LoVo (cell line): ENCODE measurements at places on chromosomes 7 and 10.

- no peak for DNase-seq
Observed at GRCh38 chr7:109456116-109456515, 886.4 kb downstream of the DNAJB9 start.

DNA sequence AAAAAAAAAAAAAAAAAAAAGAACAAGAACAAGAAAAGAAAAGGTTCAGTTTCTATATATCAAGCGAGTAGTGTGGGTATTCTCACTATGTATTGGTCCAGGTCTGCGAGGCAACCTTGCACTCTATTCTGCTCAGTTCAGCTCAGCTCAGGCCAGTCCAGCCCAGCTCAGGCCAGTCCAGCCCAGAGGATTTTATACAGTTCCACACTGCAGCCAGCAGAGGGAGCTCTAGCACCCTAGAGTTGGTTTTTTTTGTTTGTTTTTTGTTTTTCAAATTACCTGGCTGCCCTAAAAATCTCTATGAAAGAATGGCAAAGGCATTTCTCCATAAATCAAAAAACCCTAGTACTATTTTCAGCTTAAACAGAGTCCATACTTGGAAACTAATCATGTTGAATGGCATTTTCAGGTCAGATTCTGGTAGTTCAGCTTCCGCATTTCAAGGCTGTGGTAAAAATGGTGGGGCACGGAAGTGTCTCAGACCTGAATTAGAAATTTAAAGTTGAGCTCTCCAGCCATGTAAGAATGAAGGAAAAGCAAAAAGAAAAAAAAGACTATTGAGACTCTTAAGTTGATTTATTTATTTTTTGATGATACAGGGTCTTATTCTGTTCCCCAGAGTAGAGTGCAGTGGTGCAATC is 55.2 kb upstream of the GSDME start:
- peak; percentile 55 for DNase-seq

DNA sequence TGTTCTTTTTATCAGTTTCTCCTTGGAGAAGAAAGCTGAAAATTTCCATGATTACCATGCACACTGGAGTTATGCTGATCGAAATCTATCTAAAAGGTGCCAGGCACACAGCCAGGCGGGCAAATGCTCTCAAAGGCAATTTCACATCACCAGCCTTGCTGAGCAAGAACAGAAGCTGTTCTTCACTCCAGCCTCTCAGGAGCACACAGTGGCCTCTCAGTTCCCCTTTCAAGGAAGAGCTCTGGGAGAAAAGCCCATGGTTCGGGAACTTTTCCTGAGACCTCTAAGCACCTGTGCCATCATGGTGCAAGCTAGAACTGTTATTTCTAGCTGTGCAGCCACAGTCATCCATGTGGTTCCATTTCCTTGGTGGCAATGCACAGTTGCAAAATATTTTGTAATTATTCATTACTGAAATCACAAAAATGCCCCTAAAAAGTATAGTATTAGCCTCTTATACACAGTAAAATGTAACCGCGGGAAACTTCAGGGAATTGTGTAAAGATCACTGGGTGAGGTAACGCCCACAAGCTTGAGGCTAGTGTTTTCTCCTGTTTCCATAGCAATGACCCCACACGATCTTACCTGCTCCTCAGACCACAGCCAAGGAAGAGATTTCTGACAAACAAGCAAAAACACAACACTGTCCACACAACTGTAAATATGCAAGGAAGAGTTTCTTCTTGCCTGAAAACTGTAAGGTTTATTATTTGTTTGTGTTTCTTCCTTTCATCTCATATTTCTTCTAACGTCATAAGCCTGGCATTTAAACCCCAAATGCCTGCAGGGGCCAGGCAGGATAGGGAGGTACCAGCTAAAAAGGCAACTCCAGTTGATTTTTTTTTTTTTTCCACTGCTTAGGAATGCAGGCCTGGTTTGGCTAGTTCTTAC is 121.2 kb downstream of the FAM107B start:
- peak; percentile 22 for DNase-seq

DNA sequence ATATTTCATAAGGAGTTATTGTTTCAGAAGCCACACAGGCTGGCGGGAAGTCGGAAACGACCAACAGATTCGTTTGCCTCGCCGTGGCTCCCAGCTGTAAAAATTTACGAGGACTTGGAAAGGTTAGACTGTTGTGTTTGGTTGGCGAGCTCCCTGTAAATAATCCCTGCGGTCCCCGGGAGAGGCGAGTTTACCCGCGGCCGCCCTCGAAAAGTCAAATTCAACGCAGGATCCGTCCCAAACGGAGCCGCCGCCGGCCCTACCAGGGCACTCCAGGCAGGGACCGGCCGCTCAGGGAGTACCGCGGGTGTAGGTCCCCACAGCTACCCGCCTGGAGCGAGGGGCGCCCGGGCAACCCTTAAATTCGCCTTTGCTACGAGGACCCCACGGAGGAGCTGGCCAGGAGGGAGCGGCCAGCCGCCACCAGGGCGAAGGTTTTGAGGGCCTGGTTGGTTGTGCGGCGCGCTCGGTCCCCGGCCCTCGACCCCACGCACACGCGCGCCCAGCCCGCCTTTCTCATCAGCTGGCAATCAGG is 726 bp upstream of the HOXA9 start:
- DNase-seq, result no peak

DNA sequence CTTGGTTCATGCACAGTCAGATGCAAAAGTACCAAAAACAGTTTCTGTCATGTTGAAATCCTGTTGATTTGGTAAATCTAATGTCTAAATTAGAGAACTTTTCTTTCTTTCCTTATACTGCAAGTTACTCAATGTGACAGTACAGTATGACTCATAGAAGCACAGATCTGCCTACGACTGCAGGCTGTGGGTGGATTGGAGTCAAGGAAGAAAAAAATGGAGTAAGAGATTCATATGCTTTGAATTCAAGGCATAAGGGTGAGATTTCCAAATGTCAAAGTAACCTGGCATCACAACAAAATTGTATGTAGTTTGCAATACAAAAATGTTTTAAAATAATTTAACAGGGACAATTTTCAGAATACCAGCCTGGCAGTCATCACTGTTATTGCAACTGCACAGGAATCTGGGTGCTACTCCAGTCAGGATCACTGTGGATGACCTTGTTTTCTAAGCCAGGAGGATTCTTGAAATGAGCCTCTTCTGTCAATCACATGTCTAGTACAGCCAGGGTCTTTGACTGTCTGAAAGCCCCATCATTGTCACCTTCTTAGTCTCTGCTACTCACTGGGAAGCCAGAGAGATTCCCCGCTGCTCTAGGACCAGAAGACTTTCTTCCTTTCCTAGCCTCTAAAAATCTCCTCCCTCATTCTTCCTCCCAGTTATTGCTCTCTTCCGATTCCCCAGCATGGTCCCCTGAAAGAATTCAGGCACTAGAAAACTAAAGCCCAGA is 83.6 kb downstream of the CD36 start:
- DNase-seq, result peak; percentile 70

DNA sequence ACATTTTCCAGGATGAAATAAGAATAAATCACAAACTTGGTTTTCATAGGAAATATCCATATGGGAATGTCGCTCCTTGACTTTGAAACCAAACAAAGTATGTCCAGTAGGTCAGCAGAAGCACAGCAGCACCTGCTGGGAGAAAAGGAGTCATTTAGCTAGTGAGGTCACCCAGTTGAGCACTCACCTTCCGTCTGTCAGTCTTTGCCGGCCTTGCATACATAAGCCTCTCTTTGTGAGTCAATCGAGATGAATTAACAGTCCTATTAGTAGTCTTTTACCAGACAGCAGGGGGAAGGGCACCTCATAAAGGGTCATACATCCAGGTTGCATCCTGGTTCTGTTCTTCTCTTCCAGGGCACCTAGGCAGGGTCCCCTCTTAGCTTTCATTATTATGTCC is 232.5 kb upstream of the FZD1 start:
- no peak for DNase-seq

GRCh38 chr7:35549781-35550180 is 145.2 kb downstream of the HERPUD2 start:
- no peak for DNase-seq

GRCh38 chr7:155418941-155419755 is 38.8 kb upstream of the EN2 start:
- DNase-seq, result no peak

DNA sequence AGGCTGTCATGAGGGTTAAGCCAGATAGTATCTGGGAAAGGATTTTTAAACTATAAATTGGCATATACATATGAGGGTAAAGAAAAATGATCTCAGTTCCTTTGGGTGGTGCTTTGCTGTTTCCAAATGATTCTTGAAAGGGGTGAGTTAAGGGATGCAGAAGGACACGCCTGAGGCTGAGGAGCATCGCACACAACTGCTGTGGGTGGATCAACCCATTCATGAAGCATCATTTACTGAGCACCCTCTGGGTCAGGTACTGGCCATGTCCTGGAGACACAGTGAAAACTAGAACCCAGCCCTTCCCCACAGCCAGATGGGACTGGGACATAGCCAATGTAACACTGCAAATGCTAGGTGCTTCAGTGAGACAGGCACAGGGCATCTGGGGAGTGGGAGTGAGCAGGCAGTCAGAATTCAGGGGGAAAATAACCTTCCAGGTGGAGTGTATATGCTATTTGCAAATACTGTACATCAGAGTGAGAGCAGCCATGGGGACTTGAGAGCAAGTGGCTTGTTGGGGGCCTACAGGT is 112.1 kb downstream of the WDFY4 start:
- no peak for DNase-seq

DNA sequence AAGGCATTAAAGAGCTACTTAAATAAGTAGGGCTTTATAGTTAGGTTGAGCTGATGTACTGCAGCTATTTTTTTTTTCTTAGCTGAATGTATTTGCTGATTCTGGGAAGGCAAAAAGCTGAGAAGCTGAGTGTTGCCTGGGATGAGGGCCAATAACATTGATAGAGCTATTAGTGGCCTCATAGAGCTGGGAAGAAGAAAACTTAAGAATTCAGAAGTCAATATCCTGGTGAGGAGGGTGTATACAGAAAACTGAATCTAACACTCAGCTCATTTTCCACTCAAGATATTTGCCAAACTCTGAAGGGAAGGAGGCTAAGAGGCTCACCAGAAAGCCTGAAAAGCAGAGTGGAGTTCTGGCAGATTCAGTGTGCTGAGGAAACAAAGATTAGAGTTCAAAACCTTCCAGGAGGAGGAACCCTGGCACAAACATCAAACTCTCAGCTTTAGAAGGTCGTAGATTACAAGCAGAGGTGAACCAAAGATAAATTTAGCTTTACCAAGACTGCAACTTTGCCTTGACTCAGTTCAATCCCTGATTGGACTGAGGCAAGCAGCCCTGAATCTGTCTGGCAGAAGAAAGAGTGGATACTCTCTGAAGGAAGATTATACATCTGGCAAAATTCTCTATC is 11.3 kb downstream of the PPP1R3C start:
- DNase-seq, result no peak

DNA sequence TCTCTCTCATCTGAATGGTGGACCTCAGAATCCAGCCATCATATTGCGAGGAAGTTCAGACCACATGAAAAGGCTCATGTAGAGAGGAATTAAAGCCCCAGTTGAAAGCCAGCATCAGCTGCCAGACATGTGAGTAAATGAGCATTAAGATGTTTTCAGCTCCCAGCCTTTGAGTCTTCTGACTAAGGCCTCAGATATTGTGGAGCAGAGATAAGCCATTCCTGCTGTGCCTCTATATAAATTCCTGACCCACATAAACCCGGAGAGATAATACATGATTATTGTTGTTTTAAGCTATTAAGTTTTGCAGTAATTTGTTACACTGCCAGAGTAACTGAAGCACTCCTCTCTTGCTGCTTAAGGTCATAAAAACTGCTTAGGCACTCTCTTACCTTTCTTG is 14.6 kb downstream of the FAM149B1 start:
- DNase-seq, result peak; percentile 15

DNA sequence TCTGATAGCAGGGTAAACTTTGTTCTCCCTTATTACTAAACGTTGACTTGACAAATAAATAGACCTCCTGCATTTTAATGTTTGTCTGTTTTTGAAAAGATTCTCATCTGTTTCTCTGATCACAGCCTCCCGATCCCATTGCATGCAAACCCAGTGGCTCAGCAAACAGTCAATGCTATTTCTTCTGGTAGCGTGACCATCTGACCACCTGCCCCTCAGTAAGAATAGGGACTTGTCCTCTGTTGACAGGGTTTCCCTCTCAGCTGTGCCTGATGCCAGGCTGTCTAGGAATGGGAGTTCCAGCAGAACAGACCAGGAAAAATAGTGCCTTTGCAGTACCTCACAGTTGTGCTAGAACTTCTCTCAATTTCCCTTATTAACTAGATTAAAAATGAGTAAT is 40.7 kb upstream of the EBLN1 start:
- DNase-seq, result no peak

- DNase-seq, result no peak
Observed at GRCh38 chr7:51593628-51594027, 277.0 kb upstream of the COBL start.

DNA sequence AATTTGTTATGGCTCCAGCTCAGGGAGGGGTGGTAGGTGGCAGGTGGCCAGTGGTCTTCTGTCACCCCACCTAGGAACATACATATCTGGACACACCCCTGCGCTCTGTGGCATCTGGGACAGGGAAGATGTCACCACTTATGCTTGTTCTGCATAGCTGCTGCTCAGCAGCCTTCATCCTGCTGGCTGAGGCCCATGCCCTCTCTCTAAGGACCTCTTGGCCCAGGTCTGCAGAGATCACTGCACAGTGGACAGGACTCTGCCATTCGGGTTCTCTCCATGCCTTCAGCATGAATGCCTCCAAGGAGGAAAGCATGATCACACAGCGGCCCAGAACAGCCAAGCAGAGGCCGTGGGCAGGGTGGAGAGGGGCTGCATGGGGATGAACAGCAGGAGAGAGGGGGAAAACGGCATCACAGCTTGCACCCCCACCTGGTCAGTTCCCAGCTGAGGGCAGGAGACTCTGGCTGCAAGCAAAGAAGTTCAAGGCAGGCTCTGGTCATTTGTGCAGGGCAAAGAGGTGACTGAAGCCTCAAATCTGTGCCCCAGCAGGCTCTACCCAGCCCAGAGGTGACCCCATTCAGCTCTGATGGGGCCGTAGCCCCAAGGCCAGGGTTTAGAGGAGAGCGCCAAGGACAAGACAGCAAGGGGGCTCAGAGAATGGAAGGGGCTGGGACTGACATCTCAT is 47.8 kb upstream of the GDF10 start:
- DNase-seq, result no peak

DNA sequence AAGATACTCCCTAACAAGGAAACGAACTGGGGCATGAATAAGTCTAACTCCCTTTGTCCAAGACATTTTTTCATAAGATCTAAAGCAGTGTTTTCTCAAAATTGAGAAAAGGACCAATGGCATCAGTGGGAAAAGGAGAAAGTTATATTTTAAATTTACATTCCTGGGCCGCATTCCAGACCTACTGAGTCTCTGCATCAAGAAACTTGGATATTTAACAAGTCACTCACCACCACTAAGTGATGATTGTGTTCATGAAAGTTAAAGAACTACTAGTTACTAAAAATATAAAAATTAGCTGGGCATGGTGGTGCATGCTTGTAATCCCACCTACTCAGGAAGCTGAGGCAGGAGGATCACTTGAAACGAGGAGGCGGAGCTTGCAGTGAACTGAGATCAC is 149.6 kb upstream of the MEOX2 start:
- no peak for DNase-seq

DNA sequence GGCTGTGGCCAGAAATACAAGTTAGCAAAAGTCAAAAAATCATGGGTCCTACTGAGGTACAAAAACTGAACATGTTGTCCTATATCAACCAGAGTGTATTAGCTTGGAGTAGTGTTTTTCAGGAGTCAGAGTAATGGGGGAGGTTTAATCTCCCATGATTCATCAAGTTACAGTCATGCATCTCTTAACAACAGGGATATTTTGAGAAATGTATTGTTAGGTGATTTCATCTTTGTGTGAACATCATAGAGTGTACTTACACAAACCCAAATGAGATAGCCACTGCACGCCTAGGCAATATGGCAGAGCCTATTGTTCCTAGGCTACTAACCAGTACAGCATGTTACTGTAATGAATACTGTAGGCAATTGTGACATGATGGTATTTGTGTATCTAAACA is 14.9 kb upstream of the TES start:
- DNase-seq, result no peak
